ENCODE measurements at places on chromosomes 2 and 18.

GRCh38 chr2:54582987-54583386, 126.9 kb downstream of the SPTBN1 start:
- DNase-seq, result no peak

DNA sequence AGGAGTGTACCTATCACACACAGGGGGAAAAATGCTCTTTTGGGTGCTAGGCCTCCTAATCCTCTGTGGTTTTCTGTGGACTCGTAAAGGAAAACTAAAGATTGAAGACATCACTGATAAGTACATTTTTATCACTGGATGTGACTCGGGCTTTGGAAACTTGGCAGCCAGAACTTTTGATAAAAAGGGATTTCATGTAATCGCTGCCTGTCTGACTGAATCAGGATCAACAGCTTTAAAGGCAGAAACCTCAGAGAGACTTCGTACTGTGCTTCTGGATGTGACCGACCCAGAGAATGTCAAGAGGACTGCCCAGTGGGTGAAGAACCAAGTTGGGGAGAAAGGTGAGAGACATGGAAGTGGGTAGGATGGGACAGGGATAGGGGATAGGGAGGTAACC, 12.2 kb downstream of the DHRS9 start:
- no peak for DNase-seq

GRCh38 chr2:166625670-166626069, 131.6 kb upstream of the SCN7A start:
- DNase-seq, result no peak

- DNase-seq, result no peak
Measured at GRCh38 chr2:219421323-219421722, 3.1 kb downstream of the DES start.

GRCh38 chr2:134609924-134610513, 108.8 kb downstream of the TMEM163 start:
- DNase-seq, result no peak

All from activated effector memory CD4-positive, alpha-beta T cell treated with anti-CD3 and anti-CD28 coated beads, Interleukin-2, amount 50 U/mL, for 16 hours (primary cell).